ENCODE measurements at places on chromosomes 7 and 10.

- no peak for DNase-seq
Observed at GRCh38 chr10:2949221-2949947, 118.0 kb upstream of the PFKP start.

DNA sequence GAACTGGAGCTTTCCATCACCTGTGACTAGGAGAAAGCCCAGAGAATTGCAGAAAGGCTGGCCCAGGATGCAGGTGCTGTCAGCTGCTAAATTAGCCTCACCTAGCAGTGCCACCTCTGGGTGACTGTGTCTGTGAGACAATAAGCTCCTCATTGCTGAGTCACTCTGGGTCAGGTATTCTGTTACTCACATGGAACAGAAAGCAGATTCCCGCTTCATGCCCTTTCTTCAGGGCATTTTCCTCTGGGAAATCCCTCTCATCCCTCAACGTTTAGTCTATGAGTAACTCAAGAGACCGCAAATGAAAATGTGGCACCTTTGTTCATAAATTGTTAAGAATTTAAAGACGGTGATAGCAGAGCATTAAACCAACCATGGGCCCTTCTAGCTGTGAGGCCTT, 184.0 kb downstream of the ADAM12 start:
- no peak for DNase-seq

DNA sequence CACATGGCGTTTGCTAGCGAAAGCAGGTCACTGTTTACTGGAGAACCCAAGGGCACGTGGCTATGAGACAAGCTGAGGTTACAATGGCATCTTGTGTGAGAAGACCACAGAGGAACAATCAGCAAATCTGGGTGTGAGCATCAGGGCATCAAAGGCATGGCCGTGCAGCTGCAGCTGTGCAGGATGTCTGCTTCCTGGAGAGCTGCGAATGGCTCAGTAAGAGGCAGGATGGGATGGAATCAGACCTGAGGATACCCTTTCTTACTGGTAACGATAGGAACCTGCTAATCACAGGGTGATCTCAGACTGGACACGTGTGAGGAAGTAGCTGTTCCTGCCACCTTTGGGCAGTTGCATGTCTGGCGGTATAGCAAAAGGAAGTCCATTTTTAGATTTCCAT, 119.5 kb downstream of the RNF216 start:
- no peak for DNase-seq

GRCh38 chr10:69224862-69225657, 4.9 kb downstream of the HKDC1 start:
- no peak for DNase-seq

DNA sequence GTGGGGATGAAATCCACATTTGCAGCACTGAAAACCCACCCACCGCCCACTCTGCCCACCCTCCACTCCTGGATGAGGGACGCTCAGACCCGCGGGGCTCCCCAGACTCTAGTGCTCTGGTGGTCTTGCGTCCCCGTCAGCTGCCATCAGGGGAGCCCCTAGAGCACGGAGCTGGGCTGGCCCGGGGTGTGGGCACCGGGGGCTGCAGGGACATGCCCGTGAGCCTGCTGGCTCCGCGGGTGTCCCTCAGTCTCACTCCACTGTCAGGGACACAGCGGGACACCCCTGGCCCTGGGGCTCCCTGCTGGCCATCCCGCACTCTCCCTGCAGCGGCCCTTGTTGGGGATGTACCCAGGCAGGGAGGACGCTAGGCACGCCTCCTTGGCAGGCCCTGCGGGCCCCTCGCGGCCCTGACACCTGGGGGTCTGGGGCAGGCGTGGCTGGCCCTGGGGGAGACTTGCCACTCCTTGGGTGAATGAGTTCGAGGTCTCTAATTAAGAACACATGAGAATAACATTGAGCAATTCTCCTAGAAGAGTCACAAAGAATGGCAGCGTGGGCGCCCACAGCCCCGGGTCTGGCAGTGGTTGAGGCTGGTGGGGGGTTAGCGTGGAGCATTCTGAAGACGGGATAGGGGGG, 64.2 kb downstream of the CFAP46 start:
- no peak for DNase-seq

GRCh38 chr7:1809070-1809469, 139.0 kb downstream of the ELFN1 start:
- no peak for DNase-seq

- DNase-seq, result no peak
Observed at GRCh38 chr7:55518836-55519235, 53.5 kb downstream of the VOPP1 start.

DNA sequence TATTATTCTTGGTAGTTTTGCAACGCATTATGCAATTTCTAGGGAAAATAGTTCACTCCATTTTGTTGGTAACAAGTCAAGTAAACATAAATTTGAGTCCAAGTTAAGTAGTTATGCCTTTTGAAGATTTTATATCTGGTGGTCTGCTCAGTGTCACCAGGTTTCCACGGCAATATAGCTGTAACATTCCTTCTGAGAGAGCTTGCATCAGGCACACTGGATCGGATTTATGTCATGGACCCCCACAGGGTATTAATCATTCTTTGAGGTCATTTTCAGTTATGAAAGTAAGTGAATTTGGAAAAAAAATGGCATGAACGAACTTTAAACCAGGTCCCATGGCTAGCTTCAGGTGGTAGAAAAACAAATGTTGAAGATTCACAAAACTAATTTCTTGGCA, 136.3 kb downstream of the POLR1F start:
- no peak for DNase-seq

GRCh38 chr7:69708857-69709256, 110.6 kb downstream of the AUTS2 start:
- no peak for DNase-seq

DNA sequence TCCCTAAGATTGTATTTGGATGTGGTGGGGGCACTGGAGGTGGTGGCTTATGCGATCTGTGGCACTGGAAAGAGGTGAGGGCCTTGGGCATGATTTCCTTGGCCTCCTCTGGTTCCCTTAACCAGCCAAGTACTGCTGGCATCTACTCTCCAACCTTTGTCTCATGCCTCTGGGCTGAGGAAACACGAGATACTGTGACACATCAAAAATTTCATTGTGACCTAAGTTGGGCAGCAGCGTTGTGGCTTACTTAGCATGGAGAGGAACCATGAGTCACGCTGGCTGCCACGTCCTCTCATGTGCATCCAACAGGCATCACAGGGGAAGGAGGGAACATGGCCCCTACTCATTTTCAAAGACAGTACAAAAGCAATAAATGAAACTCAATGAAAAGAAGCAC, 29.7 kb upstream of the GSDME start:
- no peak for DNase-seq

- DNase-seq, result no peak
Observed at GRCh38 chr7:74033372-74034311, 5.7 kb downstream of the ELN start.

- DNase-seq, result no peak
Observed at GRCh38 chr7:50554431-50555322, 10.5 kb downstream of the DDC start.

DNA sequence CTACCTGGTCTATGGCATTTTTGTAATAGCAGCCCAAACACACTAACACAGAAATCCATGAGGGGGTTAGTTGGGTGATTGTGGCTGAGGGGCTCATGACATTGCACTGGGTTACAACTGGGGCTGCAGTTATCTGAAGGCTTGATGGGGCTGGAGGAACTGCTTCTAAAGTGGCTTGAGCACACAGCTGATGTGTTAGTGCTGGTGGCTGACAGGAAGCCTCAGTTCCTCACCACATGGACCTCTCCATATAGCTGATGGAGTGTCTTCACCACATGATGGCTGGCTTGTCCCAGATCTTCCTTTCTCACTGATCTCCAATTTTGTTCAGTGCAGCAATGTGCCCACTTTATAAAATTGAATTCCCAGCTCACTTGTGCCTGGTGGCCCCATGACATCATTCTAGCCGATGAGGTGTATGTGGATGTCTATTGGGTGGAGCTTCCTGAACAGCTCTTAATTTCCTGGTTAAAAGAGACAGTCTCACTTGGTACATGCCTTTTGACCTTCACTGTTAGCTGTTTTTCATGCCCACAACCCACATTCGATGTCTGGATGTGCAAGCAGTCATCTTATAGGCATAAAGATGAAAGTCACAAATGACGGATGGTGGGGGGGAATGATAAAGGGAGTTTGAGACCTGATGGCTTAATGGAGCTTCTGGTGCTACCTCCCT, 166.9 kb upstream of the BMPER start:
- no peak for DNase-seq

- no peak for DNase-seq
Observed at GRCh38 chr7:107212725-107213124, 43.9 kb downstream of the HBP1 start.

- no peak for DNase-seq
Observed at GRCh38 chr10:14353291-14353913, 22.7 kb upstream of the FRMD4A start.

DNA sequence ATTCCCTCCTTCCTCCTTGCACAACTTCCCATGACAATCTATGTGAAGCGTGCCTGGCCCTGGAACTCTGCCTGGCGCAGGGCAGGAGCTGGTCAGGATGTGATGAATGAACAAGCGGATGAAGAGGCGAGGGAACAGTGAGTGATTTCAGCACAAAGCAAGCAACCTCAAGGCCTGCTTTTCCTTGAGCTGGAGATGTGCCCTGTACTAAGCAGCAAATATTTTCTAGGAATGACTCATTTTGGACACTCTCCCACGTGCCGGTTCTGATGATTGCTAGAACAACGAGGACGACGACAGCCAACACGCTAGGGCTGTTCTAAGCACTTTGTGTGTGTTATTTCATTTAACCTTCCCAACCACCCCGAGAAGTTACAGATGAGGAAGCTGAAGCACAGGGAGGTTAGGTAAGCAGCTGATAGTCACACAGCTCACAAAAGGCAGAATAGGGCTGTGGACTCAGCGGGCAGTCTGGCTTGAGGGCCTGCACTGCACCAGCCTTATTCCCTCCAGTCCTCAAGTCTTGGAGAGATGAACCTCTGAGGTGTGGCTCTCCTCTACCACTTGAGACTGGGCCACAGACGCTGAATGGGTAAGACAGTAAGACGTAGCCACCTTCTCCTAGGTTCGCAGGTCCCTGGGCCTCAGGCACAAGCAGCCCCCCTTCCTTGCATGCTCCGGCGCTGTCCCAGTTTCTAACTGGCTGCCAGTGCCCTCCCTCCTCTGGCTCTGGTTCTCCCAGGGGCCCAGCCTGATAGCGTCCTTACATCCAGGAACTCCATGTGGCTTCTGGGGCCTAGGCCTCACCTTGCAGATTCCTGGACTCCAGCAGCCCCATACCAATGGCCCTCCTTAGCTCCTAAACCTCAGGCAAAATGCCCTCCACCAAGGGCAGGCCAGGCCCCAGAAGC, 59.0 kb downstream of the YKT6 start:
- no peak for DNase-seq

DNA sequence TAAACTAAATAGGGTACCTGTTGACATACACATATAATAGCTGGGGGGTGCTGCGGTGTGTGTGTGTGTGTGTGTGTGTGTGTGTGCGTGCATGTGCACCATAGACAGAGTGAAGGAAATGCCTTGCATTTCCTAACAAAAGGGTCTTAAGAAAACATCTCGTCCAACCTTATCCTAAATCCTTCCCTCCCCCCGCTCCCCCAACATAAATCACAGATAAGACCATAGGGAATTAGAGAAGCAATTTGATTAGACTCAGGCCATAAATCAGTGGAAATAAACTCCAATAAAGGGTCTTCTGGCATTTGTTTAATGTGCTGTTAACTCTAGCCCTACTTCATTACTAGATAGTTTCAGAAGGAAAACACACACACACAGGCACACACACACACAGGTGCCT, 148.5 kb downstream of the PPP1R17 start:
- no peak for DNase-seq

DNA sequence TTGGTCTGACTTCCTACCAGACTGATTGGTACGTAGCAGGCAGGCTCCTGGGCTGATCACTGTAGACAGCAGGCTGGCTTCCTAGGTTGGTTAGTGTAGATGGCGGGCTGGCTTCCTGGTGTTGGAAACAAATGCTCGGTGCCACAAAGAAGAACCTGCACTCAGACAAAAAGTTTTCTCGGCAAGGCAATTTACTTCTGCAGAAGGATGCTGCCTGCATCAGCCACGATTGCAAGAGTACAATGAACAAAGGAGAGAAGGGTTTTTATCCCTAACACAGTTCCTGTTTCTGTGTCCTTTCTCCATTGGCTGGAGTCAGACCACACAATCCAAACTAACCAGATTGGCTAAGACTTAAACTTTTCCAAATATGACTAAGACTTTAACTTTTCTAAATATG, 123.6 kb upstream of the PPP2R2D start:
- no peak for DNase-seq

GRCh38 chr7:157402911-157403534, 66.2 kb downstream of the DNAJB6 start:
- no peak for DNase-seq

- DNase-seq, result no peak
Observed at GRCh38 chr10:60521974-60522405, 132.3 kb upstream of the ANK3 start.

DNA sequence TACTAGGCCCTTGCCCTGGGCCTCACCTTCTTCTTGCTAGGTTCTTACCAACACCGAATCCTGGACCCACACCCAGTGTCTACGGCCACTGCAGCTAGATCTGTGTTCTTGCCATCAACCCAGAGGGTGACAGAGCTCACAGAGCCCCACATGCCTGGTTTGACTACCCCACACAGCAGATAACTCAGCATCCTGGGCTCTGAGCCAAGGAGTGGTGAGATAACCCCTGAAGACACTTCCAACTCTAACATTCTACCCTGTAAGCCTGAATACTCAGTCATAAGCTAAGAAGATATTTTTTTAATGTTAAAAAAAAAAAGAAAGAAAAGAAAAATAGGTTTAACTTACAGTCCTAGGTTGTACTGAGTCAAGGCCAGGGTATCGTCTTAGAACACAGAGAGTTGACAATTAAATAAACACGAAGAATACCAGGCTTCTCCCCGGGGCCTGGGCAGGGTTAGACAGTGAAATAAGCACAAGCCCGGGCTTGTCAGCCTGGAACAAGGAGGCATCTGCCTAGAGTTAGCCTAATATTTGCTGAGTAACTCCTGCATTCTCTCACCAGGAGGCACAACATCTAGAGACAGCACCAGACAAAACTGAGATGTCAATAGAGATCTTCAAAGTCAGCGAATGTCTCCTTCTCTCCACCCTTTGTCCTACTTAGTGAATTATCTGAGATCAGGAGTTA, 556.5 kb upstream of the LRRN3 start:
- DNase-seq, result no peak

- no peak for DNase-seq
Observed at GRCh38 chr10:20142311-20142710, 326.1 kb downstream of the PLXDC2 start.

DNA sequence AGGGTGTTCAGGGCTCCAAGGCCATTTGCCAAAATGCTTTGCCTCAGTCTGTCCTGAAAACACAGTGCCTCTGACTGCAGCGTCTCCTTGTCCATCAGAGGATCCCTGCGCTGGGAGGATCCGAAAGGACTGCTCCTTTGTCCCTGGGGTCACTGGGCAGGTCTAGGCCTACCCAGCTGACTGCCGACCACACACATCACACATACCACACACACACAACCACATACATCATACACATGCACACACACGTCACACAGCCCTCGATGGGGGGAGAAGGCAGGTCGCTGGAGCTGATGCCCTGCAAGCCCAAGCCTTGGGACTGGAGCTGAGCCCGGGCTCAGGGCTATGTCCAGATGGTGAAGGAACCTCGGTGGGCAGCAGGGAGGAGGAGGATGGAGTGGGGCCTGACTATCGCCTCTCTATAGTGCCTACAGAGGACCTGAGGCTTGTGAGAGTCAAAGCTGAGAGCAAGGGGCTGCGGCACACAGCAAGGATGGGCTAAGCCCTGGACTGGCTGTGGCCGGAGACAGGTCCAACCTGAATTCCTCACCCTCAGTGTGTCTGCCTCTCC, 29.1 kb downstream of the GPRIN2 start:
- DNase-seq, result no peak

- DNase-seq, result no peak
Observed at GRCh38 chr7:50775836-50776235, 6.9 kb downstream of the GRB10 start.

- DNase-seq, result no peak
Observed at GRCh38 chr10:24575481-24576002, 148.1 kb downstream of the ARHGAP21 start.
